ENCODE measurements at places on chromosomes 13 and 19.

DNA sequence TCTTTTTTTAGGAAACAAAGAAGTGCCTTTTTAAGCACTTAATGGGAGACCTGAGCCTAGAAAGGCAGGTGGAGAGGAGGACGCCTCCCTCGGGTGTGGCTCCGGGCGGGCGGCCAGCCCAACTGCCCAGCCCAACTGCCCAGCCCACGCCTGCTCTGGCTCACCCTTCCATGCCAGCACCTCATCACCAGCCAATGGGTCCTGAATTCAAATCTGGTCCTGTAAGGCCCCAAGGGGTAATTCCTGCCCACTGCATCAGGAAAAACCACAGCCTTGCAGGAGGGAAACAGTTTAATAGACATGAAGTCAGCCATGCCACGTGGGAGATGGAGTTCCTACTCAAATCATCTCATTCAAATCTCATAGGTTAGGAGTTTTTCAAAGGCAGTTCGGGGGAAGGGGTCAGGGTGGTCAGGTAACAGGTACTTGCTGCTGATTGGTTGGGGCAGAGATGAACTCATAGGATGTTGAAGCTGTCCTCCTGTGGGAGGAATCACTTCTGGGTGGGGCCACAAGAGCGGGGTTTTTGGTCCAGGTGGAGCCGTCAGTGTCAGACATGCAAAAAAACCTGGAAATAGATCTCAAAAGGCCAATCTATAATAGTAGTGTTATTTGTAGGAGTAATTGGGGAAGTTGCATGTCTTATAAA, 64.9 kb downstream of the HSPH1 start:
- H3K4me1 ChIP-seq, result peaks cover 8% of the 10 kb centered on the region
- H3K36me3 ChIP-seq, result no peaks in the 10 kb centered on the region
- H3K27me3 ChIP-seq, result peaks cover 34% of the 10 kb centered on the region
- H3K27ac ChIP-seq, result no peak overlapping the region
- peak; percentile 50 for DNase-seq
- no peak overlapping the region for H3K4me3 ChIP-seq

DNA sequence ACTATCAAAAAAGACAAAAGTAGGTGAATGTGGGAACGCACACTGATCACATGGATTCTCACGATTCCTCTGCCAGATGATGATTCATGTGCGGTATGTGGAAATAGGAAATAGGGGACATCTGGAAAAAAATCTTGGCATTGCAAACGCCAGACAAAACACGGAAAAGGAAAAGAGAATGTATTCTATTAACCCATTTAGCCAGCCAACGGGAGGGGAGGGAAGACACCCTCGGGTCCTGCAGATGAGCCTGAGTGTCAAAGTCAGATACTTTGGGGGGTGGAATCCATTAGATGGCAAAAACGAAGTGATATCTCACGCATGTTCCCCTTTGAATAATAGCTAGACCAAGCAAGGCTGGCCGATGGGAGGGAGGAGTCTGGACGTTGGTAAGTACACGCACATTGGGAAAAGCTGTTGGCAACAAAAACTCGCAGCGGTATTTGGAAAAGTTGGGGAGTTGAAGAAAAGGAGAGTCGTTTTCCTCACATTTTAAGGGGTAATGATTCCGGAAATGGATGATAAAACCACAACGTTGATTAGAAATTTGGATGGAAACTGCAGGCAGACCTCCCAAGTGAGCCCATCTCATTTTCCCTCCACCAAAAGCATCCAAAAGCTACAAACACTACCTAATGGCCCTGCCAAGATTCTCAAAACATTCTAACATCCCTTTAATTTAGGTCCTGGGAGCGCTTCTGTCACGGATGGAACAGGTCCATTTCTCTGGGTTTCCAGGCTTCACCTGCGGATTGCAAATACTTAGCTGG, 73.6 kb downstream of the COL4A1 start:
- H3K27me3 ChIP-seq, result no peaks in the 10 kb centered on the region
- no peaks in the 10 kb centered on the region for H3K36me3 ChIP-seq
- no peak overlapping the region for H3K4me3 ChIP-seq
- peak overlapping the region; percentile 38 for H3K27ac ChIP-seq
- H3K4me1 ChIP-seq, result peaks cover 12% of the 10 kb centered on the region

DNA sequence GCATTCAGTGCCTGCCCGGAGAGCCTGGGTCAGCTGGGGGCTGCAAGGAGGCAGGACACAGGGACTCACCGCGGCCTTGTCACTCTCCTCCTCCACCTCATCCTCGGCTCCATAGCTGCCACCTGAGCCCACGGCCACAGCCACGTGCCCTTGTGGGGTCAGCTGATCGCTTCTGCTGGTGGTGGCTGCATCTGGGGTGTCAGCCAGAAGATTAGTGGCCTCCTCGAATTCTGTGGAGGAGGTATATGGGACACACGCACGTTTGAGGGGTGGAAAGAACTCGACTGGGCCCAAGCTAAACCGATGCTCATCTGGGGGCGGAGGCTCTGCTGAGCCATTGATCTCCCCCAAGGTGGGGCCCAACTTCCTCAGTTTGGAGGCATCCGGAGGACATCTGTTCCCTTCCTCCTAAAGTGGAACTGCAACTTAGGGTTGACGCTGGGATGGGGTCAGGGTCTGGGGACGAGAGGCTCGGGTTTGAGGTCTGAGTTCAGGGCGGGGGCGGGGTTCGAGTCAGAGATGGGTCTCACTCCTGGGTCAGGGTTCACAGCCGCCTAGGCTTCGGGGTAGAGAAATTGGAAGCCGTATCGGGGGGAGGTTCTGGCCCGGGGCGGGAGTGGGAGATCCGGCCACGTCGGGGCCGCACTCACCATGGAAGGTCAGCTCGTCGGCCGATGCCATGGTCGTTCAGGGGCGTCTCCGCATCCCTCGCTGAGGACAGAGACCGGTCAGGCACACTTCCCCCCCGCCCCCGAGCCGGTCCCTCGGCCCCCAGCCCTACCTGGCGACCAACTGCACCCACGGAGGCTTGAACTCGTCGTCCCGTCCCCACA, 493 bp downstream of the YIPF2 start:
- DNase-seq, result no peak
- peaks cover 28% of the 10 kb centered on the region for H3K36me3 ChIP-seq
- peak overlapping the region; percentile 15 for H3K27ac ChIP-seq
- H3K4me3 ChIP-seq, result peak overlapping the region; percentile 82
- H3K27me3 ChIP-seq, result no peaks in the 10 kb centered on the region

DNA sequence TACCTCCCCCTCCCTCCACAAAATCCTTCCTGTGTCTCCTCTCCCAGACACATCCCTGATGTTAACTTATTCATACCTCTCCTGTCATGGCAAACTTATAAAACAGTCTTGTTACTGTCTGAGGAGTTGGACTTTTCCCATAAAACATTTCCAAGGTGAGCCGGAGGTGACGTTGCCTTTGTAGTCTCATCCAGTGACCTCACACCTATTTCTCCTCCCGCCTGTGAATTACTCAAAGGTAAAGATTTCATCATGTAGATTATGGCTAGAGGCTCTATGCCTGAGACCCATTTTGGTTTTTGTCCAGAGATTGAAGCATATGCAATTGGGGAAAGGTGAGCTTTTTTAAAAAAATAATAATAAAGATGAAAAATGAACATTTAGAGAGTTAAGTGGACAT, 529.0 kb downstream of the MYO16 start:
- DNase-seq, result peak; percentile 69
- peak overlapping the region; percentile 95 for H3K27ac ChIP-seq
- H3K36me3 ChIP-seq, result no peaks in the 10 kb centered on the region
- no peaks in the 10 kb centered on the region for H3K27me3 ChIP-seq
- H3K4me1 ChIP-seq, result peaks cover 88% of the 10 kb centered on the region
- H3K4me3 ChIP-seq, result no peak overlapping the region

- peak overlapping the region; percentile 68 for H3K4me3 ChIP-seq
- peak overlapping the region; percentile 33 for H3K27ac ChIP-seq
- H3K36me3 ChIP-seq, result no peaks in the 10 kb centered on the region
- no peaks in the 10 kb centered on the region for H3K27me3 ChIP-seq
- H3K4me1 ChIP-seq, result peaks cover 44% of the 10 kb centered on the region
- DNase-seq, result no peak
Measured at GRCh38 chr19:12778905-12779161, 3.5 kb upstream of the HOOK2 start.

GRCh38 chr19:39187552-39187943, 9.2 kb upstream of the NCCRP1 start:
- H3K27me3 ChIP-seq, result no peaks in the 10 kb centered on the region
- no peak overlapping the region for H3K27ac ChIP-seq
- H3K4me3 ChIP-seq, result no peak overlapping the region
- no peaks in the 10 kb centered on the region for H3K4me1 ChIP-seq

DNA sequence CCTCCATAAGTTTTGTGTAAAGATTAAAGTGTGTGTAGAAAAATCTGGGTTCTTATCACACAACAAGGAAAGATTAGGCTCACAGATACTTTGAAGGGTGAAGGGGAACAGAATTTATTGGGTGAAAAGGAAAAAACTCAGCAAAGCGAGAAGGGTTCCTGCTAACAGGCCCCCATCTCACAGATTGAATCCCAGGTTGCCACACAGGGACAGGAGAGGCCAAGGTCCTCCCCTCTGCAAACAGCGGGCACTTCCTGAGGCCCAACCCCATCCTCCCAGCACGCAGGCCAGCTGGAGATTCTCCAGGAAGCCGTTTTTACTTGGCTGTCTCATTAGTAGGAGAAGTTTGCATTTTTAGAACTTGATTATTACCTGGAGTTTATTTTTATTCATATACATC, 15.2 kb upstream of the ERCC5 start:
- no peak overlapping the region for H3K27ac ChIP-seq
- H3K4me3 ChIP-seq, result no peak overlapping the region
- no peaks in the 10 kb centered on the region for H3K36me3 ChIP-seq
- H3K4me1 ChIP-seq, result peaks cover 21% of the 10 kb centered on the region

GRCh38 chr13:44620057-44620456, 43.9 kb upstream of the TSC22D1 start:
- H3K4me3 ChIP-seq, result no peak overlapping the region
- no peaks in the 10 kb centered on the region for H3K36me3 ChIP-seq
- H3K4me1 ChIP-seq, result no peaks in the 10 kb centered on the region
- H3K27me3 ChIP-seq, result no peaks in the 10 kb centered on the region

- H3K27me3 ChIP-seq, result no peaks in the 10 kb centered on the region
- no peak for DNase-seq
- H3K27ac ChIP-seq, result no peak overlapping the region
- H3K36me3 ChIP-seq, result no peaks in the 10 kb centered on the region
Measured at GRCh38 chr13:66673401-66673800, 556.7 kb downstream of the PCDH9 start.

GRCh38 chr13:47111499-47111898, 214.6 kb upstream of the HTR2A start:
- DNase-seq, result no peak
- no peak overlapping the region for H3K4me3 ChIP-seq
- no peaks in the 10 kb centered on the region for H3K36me3 ChIP-seq
- no peaks in the 10 kb centered on the region for H3K27me3 ChIP-seq

- no peak for DNase-seq
- no peaks in the 10 kb centered on the region for H3K36me3 ChIP-seq
- no peaks in the 10 kb centered on the region for H3K27me3 ChIP-seq
Measured at GRCh38 chr13:106588367-106588766, 20.4 kb upstream of the ARGLU1 start.

DNA sequence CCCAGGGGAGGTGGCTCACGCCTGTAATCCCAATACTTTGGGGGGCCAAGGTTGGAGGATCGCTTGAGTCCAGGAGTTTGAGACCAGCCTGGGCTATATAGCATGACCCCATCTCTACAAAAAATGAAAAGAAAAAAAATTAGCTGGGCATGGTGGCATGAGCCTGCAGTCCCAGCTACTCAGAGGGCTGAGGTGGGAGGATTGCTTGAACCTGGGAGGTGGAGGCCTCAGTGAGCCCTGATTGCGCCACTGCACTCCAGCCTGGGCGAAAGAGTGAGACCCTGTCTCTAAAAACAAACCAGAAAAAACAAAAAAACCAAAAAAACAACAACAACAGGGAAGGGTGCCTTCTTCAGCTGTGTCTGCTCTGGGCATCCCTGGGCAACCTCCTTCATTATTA, 499 bp upstream of the MYO1F start:
- peaks cover 5% of the 10 kb centered on the region for H3K4me1 ChIP-seq
- no peak overlapping the region for H3K4me3 ChIP-seq
- DNase-seq, result no peak
- no peaks in the 10 kb centered on the region for H3K36me3 ChIP-seq

DNA sequence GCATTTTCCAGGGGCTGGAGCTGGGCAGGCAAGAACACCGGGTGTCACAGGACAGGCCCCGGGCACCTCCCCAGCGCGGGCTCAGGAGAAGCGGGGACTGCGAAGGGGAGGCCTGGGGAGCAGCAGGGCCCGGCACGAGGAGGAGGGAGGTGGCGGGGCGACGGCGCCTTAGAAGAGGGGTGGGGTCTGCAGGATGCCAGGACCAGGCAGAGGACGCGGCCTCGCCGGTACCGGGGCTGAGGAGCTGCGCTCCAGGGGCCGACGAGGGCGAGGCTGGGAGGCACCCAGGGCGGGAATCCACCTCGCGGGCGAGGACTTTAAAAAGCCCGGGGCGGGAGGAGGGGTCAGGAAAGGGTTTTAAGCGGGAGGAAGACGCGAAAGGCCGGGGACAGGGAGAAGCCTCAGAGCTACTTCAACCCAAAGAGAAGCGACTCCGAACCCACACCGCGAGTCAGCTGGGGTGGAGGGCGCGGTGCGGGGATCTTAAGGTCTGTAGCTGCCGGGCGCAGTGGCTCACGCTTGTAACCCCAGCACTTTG, 665 bp downstream of the ZNF347 start:
- no peaks in the 10 kb centered on the region for H3K27me3 ChIP-seq
- H3K27ac ChIP-seq, result no peak overlapping the region
- peak; percentile 41 for DNase-seq
- peaks cover 15% of the 10 kb centered on the region for H3K36me3 ChIP-seq

- H3K4me1 ChIP-seq, result no peaks in the 10 kb centered on the region
- H3K4me3 ChIP-seq, result no peak overlapping the region
- DNase-seq, result no peak
- H3K27ac ChIP-seq, result no peak overlapping the region
- no peaks in the 10 kb centered on the region for H3K36me3 ChIP-seq
Measured at GRCh38 chr13:99656844-99657381, 155.6 kb downstream of the TM9SF2 start.

DNA sequence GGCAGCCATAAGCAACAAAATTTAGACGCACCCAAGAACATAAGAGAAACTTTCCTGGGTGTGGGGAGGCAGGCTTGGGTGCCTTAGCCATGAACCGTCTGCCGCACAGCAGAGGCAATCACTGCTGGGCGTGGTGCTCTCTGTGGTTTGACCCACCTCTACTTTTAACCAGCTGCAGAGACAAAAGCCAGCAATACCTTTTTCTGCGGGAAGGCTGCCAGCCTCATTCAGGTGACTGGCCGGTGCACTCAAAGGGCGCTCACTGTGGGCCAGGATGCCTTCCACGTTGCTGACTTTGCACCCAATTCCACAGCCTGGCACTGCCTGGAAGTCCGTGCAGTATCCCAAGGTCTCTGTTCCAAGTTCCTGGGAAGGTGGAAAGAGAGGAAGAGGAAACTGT, 69.1 kb downstream of the ATP7B start:
- H3K36me3 ChIP-seq, result no peaks in the 10 kb centered on the region
- H3K27ac ChIP-seq, result no peak overlapping the region
- peaks cover 7% of the 10 kb centered on the region for H3K4me1 ChIP-seq

DNA sequence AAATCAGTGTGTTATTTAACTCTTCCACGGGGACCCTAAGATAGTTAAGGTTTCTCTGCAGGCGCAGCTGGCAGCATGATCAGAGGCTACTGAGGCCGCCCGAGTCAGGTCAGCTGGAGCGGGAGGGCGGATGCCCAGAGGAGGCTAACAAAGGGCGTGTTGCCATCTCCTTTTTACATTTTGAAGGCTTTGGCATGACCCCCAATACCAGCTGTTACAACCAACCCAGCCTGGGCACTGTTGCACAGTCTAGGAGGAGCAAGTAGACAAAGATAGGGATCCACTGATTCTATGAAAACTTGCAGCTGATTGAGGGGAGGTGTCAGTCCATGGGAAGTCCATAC, 15.7 kb downstream of the COL4A2 start:
- no peaks in the 10 kb centered on the region for H3K36me3 ChIP-seq
- no peak overlapping the region for H3K4me3 ChIP-seq
- 0 out of 2 replicates have a peak overlapping the region, but pooled peaks have one; percentile 6 for H3K27ac ChIP-seq

GRCh38 chr13:27374650-27375049, 49.8 kb upstream of the GTF3A start:
- H3K36me3 ChIP-seq, result no peaks in the 10 kb centered on the region
- H3K27ac ChIP-seq, result peak overlapping the region; percentile 91
- peak; percentile 89 for DNase-seq
- H3K4me1 ChIP-seq, result peaks cover 19% of the 10 kb centered on the region

All from PC-3 (cell line).